Globus pallidus (tissue), 1 donor: ENCODE measurements at places on chromosomes 6 and 20.

GRCh38 chr20:44390280-44390679 is 34.8 kb downstream of the HNF4A start:
- DNase-seq = no peak

DNA sequence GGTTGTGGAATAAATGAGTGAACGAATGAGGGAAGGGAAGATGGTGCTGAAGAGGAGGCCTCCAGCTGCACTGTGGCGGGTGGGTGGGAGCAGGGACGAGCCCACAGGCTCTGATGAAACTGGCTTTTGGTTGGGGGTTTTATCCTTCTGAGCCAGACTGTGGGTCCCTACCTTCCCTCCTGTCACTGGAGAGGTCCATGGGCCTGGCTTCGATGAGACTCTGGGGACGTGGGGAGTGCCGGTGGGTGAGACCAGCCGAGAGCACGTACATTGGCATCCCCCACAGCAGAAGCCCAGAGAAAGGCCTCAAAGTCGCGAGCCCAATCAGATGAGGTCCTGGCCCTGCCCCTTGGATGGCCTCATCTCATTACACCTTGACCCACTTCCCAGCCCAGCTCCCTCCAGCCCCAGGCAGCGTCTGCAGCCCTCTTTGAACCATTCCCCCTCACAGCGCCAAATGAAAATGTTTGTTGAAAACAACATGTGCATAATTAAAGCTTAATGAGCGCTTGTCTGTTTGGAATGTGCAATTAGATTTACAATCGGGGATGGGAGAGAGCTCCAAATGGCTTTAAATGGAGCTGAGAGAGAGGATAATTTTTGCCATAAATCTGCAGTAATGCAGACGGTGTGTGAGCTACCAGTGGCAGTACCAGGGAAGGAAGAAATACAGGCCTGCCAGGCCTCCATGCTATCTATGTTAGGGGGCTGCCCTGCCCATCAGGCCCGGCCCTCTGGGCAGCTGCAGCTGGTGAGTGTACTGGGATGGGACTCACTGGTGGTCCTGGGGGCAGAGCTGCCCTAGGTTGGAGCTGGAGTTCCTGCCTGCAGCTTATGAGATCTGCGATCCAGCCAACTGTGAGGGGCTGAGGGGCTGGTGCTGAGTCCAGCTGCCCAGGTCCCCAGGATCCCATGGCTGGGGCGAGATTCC is 47.2 kb downstream of the TOX2 start:
- no peak for DNase-seq

DNA sequence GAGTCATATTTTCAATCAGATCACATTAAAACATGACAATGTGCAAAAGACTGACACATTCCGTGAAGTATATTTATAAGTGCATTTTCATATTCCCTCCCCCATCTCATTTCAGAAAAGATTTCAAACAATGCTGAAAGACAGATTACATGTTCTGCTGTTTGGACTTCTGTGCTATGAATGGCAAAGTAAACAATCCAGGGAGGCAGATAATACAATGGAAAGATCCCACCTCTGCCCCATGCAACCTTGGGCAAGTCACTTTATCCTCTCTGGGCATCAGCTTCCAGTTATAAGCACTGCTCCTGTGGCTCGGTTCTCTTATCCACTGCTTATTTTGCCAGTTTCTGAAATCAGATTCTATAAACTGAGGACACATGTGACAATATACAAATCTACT is 110.2 kb downstream of the RCAN2 start:
- DNase-seq = no peak

DNA sequence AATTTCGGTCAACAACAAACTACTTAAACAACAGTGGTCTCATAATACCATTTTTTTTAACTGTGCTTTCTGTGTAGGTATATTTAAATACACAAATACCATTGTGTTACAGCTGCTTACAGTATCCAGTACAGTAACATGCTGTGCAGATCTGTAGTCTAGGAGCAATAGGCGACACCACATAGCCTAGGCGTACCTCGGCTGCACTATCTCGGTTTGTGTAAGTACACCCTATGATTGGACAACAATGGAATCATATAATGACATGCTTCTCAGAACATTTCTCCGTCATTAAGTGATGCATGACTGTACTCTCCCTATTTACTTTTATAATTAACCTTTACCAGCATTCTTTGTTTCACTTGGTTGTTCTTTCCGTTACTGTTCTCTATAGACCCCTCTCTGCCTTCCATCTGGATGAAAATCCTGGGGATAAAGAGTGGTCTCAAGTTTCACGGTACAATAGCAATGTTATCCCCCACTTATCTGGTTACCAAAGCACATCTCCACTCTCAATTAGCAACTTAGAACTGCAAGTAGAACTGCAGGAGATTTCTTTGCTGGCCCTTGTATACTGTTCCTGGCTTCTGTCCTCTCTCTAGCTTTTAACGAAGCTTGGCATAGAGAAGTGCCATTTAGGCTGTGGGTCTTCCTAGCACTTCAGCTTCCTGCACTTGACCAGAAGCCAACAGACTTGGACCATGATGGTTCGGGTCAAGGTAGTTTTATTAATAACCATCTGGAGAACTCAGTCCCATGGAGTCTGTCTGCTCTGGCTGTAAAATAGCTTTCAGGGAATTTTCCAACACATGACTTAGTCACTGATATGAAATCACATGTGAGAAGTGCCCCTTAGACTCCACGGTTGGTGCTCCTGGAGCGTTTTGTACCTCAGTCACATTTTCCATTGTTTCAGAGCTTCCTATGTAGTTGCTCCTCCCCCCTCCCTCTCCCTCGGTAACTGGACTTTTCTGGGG is 80.4 kb upstream of the POPDC3 start:
- DNase-seq = no peak

- DNase-seq = no peak
Observed at GRCh38 chr20:17657898-17658647, 24.0 kb downstream of the RRBP1 start.
